ENCODE measurements at places on chromosomes 12 and 14.

- no peak for DNase-seq
Observed at GRCh38 chr12:5593086-5593485, 161.2 kb downstream of the NTF3 start.

DNA sequence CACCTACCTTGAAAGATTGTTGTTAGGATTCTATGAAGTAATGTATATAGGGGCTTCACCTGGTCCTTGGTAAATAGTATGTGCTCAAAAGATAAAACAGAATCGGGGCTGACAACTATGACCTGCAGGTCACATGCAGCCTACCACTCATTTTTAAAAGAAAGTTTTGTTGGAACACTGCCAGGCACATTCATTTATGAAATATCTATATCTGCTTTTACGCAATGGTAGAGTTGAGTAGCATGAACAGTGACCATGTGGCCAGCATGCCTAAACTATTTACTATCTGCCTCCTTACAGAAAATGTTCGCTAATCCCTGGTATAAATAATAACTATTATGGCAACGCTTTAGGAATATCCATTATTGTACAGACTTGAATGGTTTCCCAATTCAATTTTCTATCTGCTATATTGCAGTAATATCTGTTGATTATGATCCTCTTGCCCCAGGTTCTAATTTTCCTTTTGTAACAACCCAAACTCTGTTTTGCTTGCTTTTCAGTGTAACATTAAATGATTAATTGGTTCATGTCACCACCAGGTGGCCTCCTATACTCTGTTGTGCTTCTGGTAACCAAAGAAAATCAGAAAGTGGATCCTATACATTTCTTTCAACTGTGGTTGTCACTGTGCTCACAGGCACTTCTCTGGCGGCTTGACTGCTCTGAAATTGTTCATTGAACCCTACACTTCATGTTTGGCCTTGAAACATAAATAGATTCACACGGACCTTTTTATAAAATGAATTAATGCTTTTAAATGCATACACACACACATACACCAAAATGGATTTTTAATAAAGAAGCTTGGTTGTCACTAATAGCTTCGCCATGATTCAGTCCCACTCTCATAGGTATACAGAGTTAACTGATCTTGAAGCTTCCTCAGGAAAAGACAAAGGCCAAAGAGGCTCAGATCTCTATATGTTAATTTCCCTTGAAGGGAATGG, 227.7 kb upstream of the NPAS3 start:
- DNase-seq, result peak; percentile 56

GRCh38 chr12:52145228-52146088, 46.4 kb downstream of the KRT80 start:
- DNase-seq, result no peak

GRCh38 chr12:48061938-48062719, 43.8 kb downstream of the SENP1 start:
- no peak for DNase-seq

GRCh38 chr12:6183689-6184428, 16.3 kb upstream of the CD9 start:
- peak; percentile 76 for DNase-seq

DNA sequence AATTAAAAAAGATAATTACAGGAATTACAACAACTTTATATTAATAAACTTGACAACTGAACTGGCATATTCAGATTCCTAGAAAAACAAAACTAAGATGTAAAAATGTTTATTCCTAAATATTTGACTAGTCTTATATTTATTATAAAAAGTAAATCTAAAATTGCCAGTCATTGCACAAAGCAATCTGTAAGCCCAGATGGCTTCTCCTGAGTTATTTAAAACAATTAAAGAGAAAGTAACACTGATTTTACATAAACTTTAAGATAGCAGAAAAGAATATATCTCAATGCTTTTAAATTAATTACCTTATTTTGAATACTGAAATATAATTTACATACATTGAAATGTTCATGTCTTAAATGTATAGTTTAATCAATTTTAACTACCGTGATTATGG, 434.1 kb upstream of the RPL10L start:
- DNase-seq, result no peak

GRCh38 chr14:90054803-90055202, 7.0 kb upstream of the KCNK13 start:
- DNase-seq, result no peak

GRCh38 chr12:99911081-99911480, 73.7 kb downstream of the ANKS1B start:
- DNase-seq, result peak; percentile 91

GRCh38 chr14:59811815-59812214, 58.8 kb downstream of the RTN1 start:
- DNase-seq, result no peak

DNA sequence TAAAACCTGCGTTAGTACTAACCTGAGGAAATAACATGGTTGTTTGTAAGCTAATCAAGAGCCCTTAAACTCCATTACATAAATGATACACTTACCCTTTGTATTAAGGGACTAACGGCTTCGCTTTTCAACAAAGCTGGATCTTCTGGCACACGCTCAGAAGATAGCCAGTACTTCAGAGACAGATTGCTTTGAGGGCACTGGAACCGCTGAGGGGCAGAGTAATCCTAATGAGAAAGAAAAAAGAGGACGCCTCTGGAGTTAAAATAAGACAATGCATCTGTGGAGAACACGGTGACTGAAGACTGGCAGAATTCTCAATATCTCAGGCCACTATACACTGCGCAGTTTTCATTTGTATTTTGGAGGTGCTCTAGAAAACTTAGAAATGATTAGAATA, 1.5 kb upstream of the KTN1 start:
- no peak for DNase-seq

DNA sequence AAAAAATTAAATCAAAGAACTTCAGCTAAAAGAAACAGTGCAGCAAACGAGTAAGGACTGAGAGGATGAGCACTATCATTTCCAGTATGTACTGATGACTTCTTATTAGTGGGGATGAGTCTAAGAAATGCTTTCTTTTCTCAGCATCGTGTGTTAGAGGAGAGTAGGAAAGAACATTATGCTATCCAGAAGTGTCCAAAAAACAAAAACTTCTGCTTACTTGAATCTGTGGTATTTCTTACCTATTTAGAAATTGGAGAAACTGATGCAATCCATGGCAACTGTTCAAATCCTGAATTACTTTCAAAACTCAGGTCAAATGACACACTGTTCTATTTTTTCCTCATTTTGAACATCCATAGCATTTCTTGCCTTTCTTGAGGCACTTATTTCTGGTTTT, 23.7 kb downstream of the ABCD2 start:
- peak; percentile 50 for DNase-seq

GRCh38 chr12:3602488-3602887, 111.5 kb downstream of the PRMT8 start:
- no peak for DNase-seq

GRCh38 chr12:113439606-113440030, 17.4 kb downstream of the SDSL start:
- peak; percentile 54 for DNase-seq

GRCh38 chr12:108696111-108696995, 35.0 kb downstream of the CORO1C start:
- peak; percentile 96 for DNase-seq

- DNase-seq, result no peak
Observed at GRCh38 chr14:75667099-75667765, 6.2 kb downstream of the TTLL5 start.

GRCh38 chr14:34710006-34710405, 4.4 kb downstream of the CFL2 start:
- no peak for DNase-seq

GRCh38 chr14:32203928-32204357, 874 bp upstream of the RNU6-8 start:
- no peak for DNase-seq

DNA sequence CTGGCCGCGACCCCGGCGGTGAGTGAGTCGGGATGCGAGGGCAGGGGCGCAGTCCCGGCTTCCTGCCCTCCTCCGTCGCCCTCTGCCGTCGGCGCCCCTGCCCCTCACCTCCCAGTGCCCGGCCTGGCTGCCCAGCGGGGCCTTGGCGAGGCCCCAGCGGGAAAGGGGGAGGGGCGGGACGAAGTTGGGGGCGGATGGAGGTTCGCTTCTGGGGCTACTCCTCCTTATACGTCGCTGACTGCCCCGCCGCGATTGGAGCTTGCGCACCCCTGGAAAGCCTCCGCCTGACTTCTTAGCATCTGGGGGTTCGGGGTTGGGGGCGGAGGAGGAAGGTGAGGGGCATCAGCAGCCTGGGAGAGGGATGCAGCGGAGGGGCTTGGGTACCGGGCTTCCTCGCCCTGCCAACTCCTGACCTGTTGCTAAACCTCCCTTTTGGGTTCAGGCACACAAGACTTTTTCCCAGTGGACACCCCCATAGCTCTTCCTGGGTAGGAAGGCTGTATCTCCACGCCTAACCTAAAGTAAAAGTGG, 406 bp downstream of the TMEM263 start:
- DNase-seq, result peak; percentile 57

DNA sequence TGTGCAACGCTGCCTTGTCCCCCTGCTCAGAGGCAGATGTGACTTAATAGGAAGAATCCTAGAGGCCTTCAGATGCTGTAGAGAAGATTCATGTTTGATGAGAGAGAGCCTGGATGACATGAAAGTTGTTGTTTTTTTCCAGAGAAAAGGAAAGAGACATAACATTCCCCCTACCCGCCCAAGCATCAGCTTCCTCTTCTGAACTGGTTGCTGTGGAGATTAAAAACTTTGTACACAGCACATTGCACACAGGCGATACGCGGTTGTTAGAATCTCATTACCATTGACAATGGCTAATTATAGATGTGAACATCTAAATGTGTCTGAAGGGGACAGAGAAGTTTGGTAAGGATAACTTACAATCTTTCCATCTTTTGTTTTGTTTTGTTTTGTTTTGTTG, 13.6 kb upstream of the ETFBKMT start:
- no peak for DNase-seq

DNA sequence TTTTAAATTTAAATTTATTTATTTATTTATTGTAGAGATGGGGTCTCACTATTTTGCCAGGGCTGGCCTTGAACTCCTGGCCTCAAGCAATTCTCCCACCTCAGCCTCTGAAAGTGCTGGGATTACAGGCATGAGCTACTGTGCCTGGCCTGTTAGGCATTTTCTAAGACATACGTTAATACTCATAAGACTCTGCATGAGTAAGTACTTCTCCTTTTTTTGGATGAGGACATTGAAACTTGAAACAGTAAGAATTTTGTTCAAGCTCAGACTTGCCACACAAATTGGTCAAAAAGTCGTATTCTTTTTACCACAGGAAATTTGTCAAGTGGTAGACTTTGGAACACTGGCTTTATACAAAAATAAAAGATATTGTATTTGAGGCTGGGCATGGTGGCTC, 187.4 kb upstream of the RASSF8 start:
- DNase-seq, result peak; percentile 46

DNA sequence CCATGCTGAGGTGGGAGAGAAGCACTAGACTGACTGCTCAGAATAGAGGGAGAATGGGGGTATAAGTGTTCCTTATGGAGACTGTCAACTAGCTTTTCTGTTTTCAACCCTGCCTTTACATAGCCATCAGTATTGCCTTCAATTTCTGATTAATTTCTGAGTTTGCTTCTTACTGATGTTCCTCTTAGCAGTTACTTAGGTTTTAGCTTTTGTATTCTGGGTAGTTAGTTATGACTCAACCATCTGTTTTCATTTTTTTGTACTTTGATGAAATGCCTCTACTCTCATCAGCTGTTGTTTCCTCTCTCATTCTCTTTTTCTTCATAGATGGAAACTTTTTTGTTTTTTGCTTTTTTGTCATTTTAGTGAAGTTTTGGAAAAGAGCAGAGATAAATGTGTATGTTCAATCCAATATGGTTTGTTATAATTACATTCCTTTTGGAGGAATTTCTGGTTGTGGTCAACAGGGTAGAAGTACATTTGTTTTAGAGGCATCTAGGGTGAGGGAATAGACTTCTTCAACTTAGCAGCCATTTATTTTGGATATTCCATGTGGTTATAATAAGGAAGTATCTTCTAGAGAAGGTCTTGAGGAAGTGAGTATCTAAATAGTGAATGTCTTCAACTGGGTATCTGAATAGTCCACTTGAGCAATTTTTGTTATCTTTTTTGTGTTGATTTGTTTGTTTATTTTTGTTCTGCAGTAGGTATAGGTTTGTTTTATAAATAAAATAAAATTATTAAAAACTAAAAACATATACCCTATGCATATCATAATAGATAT, 29.6 kb downstream of the PMCH start:
- DNase-seq, result no peak

DNA sequence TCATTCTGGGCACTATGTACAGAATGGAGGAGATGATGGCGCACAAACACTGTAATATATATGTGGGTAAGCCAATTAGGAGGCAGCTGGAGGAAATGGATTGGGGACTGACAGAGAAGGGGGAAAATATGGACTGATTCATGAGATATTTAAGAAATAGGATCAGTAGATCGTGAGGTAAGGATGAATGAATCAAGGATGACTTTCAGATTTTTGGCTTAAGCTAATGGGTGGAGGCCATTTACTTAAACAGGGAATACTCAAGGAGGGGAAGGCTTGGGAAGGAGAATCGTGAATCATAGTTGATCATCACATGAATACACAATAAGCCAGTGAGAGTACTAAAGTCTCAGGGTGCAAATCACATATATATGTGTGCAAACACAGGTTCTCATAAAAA, 11.2 kb upstream of the GNPNAT1 start:
- DNase-seq, result peak; percentile 34

GRCh38 chr12:49089821-49090773, 4.5 kb downstream of the DHH start:
- DNase-seq, result no peak

GRCh38 chr12:6699989-6700645, 498 bp downstream of the PIANP start:
- no peak for DNase-seq

- DNase-seq, result peak; percentile 74
Observed at GRCh38 chr12:124385219-124385969, 90.5 kb downstream of the RFLNA start.

GRCh38 chr14:62759796-62760195, 285.5 kb downstream of the KCNH5 start:
- DNase-seq, result no peak

DNA sequence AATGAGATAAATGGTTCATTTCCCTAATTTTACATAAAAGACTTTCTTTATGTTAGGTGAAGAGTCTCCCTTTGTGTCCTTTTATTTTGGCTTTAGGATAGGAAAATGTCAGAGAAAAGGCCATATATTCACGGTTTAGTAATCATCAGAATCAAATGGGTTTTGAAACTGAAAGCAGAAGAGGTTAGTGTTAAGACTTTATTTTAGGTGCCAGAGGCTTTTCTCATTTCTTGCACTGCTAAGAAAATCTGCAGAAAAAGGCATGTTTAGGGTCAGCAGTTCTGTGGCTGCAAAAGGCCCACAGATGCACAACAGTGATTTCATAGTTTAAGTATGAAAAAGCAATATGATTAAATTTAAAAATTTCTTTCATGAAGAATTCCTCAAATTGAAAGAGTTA, 80.4 kb upstream of the SINHCAF start:
- DNase-seq, result no peak

GRCh38 chr12:101087920-101088319, 122.1 kb downstream of the SLC5A8 start:
- no peak for DNase-seq

GRCh38 chr12:26379777-26380467, 184.5 kb downstream of the SSPN start:
- DNase-seq, result no peak

DNA sequence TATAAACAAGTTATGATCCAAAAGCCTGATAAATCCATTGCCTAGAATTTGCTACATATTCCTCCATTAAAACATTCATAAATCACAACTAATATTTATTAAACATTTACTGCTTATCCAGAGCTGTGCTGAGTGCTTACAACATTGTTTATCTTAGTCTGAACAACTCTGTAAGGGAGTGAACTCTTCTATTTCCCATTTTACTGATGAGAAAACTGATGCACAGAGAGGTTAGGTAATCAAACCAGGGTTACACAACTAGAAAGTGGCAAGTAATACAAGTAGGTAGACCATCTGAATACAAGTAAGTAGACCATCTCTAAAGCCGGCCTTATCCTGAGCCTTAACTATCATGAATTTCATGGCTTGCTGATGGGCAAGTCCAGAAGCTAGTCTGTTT, 39.5 kb downstream of the WASHC3 start:
- no peak for DNase-seq
